Aortic smooth muscle cell (primary cell): ENCODE measurements at places on chromosomes 2 and 18. TPM values are rescaled to one million over a fixed set of nuclear protein-coding genes. Genes with fewer than 3 reads are reported as not detected.

The SAG gene
- not detected in 2 replicates for total RNA-seq

The POTEC gene
- not detected in 2 replicates for total RNA-seq

The MBOAT2 gene
- 14.3 and 15.9 TPM in 2 replicates for total RNA-seq

The ANKRD36B gene
- 19.8 TPM in 2 replicates for total RNA-seq

The ONECUT2 gene
- total RNA-seq: under 0.01 TPM in 2 replicates

The ABCB11 gene
- not detected in 2 replicates for total RNA-seq
